ENCODE measurements at places on chromosomes 3 and 15.
A peak's percentile ranks its signal among the peaks of the same experiment; 100 is the strongest.

DNA sequence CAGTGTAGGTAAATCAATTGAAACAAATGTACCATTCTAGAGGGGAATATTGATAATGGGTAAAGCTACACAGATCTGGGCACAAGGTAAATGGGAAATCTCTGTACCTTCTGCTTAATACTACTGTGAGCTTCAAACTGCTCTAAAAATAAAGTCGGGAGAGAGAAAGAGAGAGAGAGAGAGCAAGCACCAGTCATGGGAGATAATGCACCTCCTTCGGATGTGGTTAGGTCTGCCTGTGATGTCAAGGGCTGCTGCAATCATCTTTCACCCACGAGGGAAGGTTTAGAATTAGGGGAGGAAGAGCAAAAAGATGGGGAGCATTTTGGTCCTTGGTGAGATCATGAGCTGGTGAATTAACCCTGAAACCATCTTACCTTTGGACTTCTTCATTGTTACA, 219.1 kb downstream of the ZNF385D start:
- no peak for DNase-seq
- no peaks in the 10 kb centered on the region for H3K36me3 ChIP-seq
- no peak overlapping the region for H3K4me3 ChIP-seq
- H3K27ac ChIP-seq, result no peak overlapping the region
- H3K27me3 ChIP-seq, result no peaks in the 10 kb centered on the region
- H3K4me1 ChIP-seq, result no peaks in the 10 kb centered on the region

- H3K27ac ChIP-seq, result no peak overlapping the region
- no peak for DNase-seq
- H3K27me3 ChIP-seq, result no peaks in the 10 kb centered on the region
- H3K4me3 ChIP-seq, result no peak overlapping the region
These were observed 15.7 kb downstream of the KLHL18 start for GRCh38 chr3:47298439-47298838.

GRCh38 chr3:10180738-10181295, 16.1 kb downstream of the IRAK2 start:
- peaks cover 14% of the 10 kb centered on the region for H3K36me3 ChIP-seq
- no peak overlapping the region for H3K4me3 ChIP-seq
- H3K27ac ChIP-seq, result peak overlapping the region; percentile 66
- no peaks in the 10 kb centered on the region for H3K27me3 ChIP-seq
- DNase-seq, result no peak

DNA sequence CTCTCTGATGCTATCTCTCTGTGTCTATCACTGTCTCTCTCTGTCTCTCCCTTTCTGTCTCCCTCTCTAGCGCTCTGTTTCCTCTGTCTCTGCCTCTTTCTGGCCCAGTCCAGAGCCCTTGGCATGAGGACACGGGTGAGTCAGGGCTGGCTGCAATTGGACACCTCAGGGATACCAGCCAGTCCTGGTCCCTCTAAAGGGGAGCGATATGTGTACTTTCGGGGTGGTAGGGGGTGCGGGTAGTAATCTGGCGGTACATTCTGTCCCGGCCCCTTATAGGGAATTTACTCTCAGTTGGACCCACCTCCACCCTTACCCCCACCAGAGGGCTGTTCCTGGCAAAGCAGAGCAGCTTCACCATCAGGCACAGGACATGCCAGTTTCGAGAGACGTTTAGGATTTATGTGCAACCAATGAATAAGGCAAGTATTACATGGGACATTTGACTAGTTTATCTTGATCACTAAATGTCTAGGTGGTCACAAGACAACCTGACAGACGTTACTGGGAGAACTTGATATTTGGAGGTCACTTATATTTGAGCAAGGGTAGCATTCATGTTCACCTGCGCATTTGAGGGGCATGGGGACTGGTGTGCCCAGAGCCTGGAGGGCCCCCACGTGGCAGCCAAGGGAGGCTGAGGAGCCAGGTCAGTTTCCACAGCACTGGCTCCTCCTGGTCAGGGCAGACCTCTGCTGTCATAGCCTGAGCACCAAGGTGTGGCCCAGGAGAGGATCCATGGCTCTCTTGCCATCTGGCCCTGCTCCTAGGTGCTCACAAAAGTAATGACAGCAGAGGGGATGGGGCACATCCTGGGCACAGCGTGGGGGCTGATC, 256.1 kb downstream of the PLCL2 start:
- H3K27ac ChIP-seq, result no peak overlapping the region
- H3K4me3 ChIP-seq, result no peak overlapping the region
- DNase-seq, result no peak
- H3K4me1 ChIP-seq, result peaks cover 9% of the 10 kb centered on the region

- no peaks in the 10 kb centered on the region for H3K4me1 ChIP-seq
- no peak overlapping the region for H3K27ac ChIP-seq
- H3K4me3 ChIP-seq, result no peak overlapping the region
These were observed 57.3 kb upstream of the SPRED1 start for GRCh38 chr15:38195191-38195901.

DNA sequence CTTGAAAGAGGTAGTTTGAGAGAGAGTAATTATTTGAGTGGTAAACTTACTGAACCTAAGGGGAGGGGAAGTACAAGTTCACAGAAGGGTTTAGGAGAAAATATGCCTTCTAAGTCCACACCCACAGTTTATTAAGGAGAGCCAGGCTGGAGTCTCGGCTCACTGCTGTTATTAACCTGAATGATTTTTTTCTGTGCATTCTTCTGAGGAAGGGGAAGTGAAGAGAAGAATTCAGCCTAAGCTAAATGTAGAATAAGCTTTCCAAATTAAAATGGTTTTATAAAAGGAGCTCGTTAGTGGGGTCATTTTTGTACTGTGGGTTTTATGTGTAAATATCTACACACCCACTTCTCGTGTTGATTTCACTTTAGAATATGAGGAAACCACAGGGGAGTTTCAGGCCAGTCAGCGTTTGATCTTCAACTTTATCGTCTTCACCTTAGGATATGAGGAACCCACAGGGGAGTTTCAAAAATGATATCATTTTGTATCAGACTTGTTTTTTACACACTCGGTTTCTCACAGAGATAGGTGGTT, 1.5 kb downstream of the WHAMM start:
- peak overlapping the region; percentile 91 for H3K27ac ChIP-seq
- H3K36me3 ChIP-seq, result peaks cover 4% of the 10 kb centered on the region
- peak overlapping the region; percentile 90 for H3K4me3 ChIP-seq
- H3K27me3 ChIP-seq, result no peaks in the 10 kb centered on the region
- DNase-seq, result peak; percentile 69
- H3K4me1 ChIP-seq, result peaks cover 22% of the 10 kb centered on the region

DNA sequence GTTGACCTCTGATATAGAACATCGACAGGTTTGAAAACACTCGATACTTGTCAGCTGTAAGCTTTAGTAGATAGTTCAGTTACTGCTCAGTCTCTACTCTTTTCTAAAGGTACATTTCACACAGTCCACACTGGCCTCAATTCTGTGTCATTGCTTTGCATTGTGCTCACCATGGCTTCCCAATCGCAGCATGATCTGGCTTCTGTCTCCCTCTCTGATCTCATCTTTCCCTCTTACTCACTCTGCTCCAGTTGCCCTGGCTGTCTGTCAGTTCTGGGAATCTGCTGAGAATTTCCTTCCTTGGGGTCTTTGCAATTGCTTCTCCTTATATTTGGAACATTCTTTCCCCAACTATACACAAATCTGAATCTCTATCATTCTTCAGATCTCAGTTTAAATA, 80.6 kb downstream of the GTF2E1 start:
- no peak overlapping the region for H3K4me3 ChIP-seq
- H3K4me1 ChIP-seq, result no peaks in the 10 kb centered on the region
- DNase-seq, result no peak
- H3K27me3 ChIP-seq, result no peaks in the 10 kb centered on the region
- H3K27ac ChIP-seq, result no peak overlapping the region

DNA sequence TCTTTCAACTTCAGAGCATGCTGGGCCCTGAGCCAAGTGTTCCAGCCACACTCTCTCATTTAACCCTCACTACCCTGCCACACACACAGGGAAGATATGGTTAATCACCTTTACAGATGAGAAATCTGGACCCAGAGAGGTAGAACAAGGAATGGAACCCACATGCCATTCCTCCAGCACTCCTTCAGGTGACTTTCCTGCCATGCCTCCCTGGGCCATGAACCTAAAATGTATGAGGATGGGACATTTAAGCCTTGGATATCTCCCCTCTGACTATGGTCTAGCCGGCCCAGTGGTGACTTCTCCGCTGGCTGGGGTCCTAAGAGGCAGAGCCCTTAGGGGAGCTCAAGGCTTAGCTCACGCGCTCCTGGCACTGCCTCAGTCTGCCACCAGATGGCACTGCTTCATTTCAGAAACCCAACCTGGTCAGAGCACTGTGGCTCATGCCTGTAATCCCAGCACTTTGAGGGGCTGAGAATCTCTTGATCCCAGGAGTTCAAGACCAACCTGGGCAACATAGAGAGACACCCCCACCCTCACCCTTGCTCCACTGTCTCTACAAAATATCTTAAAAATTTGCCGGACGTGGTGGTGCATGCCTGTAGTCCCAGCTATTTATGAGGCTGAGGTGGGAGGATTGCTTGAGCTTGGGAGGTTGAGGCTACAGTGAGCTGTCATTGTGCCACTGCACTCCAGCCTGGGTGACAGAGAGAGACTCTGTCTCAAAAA, 2.2 kb upstream of the DCAF1 start:
- H3K4me3 ChIP-seq, result no peak overlapping the region
- H3K27ac ChIP-seq, result no peak overlapping the region
- DNase-seq, result peak; percentile 85
- no peaks in the 10 kb centered on the region for H3K27me3 ChIP-seq

- H3K27ac ChIP-seq, result peak overlapping the region; percentile 64
- H3K4me3 ChIP-seq, result no peak overlapping the region
- peak; percentile 86 for DNase-seq
- H3K36me3 ChIP-seq, result no peaks in the 10 kb centered on the region
- no peaks in the 10 kb centered on the region for H3K27me3 ChIP-seq
These were observed 41.6 kb downstream of the NR2C2 start for GRCh38 chr3:14988988-14989394.

DNA sequence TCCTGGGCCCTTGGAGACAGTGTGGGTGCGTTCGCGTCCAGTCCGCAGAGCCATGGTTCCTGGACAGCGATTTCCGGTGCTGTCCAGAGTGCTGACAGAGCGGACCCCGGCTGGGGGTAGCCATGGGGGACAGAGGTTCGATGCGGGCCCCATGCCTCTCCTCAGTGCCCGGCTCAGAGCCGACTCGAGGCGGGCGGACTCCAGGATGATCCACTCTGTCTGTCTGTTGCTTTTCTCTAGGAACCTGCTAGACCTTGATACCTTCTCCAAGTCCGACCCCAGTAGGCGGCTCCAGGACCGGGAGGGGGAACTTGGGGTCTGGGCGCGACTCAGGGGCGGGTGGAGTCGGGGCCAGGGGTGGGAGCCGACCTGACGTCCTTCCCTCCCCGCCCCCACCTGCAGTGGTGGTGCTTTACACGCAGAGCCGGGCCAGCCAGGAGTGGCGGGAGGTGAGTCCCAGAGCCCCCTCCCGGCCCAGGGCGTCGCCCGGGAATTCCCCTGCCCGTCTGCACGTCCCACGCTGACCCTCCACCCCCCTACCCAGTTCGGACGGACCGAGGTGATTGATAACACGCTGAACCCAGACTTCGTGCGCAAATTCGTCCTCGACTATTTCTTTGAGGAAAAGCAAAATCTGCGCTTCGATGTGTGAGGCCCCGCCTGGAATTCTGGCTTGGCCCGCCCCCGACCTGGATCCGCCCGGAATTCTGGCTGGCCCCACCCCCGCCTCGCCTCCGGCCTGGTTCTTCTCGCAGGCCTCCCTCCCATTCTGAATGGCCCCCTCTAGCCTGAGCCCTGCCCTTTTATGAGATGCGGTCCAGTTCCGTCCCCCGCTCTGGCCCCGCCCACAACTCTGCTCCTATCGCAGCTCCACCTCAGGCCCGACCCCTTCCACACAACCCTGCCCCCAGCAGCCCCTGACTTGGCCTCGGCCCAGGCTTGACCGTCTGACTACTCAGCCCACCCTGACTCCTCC, 1.0 kb downstream of the CPNE9 start:
- no peak overlapping the region for H3K4me3 ChIP-seq
- H3K27ac ChIP-seq, result no peak overlapping the region
- peak; percentile 32 for DNase-seq
- peaks cover 17% of the 10 kb centered on the region for H3K4me1 ChIP-seq
- H3K36me3 ChIP-seq, result peaks cover 29% of the 10 kb centered on the region
- H3K27me3 ChIP-seq, result no peaks in the 10 kb centered on the region

GRCh38 chr3:158508481-158508880, 62.5 kb upstream of the MLF1 start:
- DNase-seq, result no peak
- H3K27ac ChIP-seq, result no peak overlapping the region
- no peak overlapping the region for H3K4me3 ChIP-seq

DNA sequence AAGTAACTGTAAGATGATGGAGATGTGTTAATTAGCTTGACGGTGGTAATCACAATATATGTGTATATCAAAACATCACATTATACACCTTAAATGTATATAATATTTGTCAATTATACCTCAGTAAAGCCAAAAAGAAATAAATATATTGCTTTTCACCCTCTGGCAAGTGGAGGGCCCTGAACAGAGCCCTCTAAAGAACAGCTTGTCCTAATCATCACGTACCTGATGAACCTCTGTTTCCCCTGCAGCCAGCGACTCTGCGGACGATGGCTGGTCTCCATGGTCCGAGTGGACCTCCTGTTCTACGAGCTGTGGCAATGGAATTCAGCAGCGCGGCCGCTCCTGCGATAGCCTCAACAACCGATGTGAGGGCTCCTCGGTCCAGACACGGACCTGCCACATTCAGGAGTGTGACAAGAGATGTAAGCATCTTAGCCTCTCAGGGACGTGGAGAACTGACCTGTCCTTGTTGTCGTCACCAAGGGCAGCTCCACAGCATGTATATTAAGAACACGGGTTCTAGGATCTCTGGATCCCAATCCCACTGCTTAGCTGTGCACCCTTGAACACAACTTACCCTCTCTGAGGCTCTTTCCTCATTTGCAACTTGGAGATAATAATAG, 6.3 kb downstream of the THBS1 start:
- no peaks in the 10 kb centered on the region for H3K36me3 ChIP-seq
- no peak overlapping the region for H3K27ac ChIP-seq
- H3K4me1 ChIP-seq, result no peaks in the 10 kb centered on the region
- H3K27me3 ChIP-seq, result peaks cover under 1% of the 10 kb centered on the region

DNA sequence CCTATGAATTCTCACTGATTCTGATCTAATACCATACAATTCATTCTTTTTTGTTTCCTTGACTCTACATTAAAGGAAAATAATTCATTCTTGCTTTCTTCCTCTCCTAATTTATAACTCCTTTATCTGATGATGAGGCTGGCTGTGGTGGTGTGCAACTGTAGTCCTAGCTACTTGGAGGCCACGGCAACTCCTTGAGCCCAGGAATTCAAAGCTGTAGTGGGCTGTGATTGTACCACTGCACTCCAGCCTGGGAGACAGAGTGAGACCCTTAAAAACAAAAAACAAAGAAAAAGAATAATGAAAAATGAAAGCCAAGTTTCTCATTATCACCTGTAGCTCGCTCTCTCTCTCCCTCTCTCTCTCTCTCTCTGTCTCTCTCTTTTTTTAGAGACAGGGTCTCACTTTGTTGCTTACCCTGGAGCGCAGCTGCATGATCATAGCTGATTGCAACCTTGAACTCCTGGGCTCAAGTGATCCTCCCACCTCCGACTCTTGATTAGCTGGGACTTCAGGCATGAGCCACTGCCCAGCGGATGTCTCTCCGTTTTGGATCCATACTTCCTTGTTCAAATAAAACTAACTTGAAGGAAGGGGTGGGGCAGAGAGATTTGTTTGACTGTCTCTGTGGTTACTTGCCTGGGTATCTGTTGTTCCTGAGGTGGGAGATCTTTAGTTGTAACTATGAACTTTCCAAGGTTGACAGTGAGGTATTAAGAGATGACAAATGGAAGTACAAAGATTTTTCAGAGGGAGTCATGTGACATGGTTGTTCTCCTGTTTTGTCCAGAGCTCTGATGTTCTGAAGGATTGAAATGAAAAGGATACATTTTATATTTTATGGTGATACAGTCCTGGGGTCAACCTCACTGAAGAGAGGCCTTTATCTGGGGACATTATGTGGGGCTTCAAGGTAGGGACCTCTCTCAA, 46.9 kb downstream of the STARD9 start:
- DNase-seq, result no peak
- peaks cover 7% of the 10 kb centered on the region for H3K4me1 ChIP-seq
- no peak overlapping the region for H3K4me3 ChIP-seq
- no peak overlapping the region for H3K27ac ChIP-seq
- no peaks in the 10 kb centered on the region for H3K36me3 ChIP-seq
